ENCODE measurements at places on chromosomes 6 and 20.

DNA sequence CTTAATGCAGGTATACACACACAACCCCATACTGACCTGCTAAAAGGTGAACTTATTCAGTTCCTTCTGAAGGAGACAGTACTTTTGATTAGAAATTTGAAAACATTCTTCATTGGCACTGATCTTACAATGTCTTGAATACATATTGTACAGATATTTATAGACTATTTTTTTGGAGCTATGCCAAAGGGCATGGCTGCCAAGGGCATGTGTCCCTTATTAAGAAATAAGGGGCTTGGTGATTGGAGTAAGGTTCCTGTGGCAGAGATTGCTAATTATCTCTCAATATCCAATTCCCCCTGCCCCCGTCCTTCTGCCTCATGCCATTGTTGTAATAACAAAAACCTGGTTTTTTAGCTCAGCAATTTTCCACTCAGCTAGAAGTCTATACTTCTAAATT lies 355.9 kb downstream of the FARS2 start:
- DNase-seq: no peak

DNA sequence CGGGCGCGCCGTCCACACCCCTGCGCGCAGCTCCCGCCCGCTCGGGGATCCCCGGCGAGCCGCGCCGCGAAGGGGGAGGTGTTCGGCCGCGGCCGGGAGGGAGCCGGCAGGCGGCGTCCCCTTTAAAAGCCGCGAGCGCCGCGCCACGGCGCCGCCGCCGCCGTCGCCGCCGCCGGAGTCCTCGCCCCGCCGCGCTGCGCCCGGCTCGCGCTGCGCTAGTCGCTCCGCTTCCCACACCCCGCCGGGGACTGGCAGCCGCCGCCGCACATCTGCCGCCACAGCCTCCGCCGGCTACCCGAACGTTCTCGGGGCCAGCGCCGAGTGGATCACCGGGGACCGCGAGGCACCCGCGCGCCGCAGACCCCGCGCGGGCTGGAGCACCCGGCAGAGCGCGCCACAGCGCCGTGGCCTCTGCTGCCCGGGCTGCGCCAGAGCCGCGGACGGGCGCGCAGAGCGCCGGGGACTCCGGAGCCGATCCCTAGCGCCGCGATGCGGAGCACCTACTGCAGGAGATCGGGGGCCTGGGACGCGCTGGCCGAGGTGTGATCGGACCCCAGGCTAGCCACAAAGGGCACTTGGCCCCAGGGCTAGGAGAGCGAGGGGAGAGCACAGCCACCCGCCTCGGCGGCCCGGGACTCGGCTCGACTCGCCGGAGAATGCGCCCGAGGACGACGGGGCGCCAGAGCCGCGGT lies at the start of gene BMP2:
BMP2 (plus strand) TSS at position 151 of the 692 bp plus-strand sequence. CDS start 2,441 bp downstream, outside the sequence.
- DNase-seq: no peak

DNA sequence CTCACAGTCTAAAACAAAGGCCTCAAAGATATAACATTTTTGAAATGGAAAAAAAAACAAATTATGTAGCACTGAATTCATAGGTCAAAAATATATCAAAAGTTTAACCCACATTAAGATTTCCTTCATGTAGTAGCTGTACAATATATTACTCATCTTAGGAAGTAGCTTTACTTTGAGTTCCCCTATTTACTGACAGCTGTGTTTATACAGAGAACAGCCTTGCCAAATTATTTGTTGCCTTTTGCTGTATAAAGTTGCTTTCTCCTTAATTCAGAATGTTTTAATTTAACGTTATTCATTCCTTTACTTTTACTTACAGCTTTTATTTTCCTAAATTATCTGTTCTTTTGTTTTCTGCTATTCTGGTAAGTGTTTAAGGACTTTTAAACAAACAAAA lies 181.0 kb downstream of the COL12A1 start:
- no peak for DNase-seq

DNA sequence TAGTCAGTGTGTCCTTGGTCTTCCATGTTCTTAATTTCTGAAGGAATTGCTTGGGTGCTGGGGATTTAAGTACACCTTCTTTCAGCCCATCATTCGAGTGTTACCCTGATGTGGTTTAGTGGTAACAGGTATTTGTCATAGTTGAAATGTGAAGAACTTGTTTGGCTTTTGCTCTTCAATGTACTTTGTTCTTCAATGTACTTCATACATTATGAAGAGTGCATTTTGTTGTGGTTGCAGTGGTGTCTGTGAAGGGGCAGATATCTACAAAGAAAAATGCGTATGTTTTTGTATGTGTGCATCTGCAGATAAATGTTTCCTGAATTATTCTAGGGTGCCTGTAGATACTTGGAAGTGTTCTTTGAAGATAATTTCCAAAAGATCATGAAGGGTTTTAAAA lies 111.2 kb upstream of the SUPT3H start:
- no peak for DNase-seq

GRCh38 chr20:49916146-49917002 lies 1.0 kb upstream of the SPATA2 start:
- DNase-seq: no peak

GRCh38 chr6:142500250-142500786 lies 198.5 kb downstream of the ADGRG6 start:
- no peak for DNase-seq

- DNase-seq: no peak
These were observed 149.8 kb downstream of the GRM4 start for GRCh38 chr6:33996120-33996475.

- DNase-seq: no peak
These were observed 236.0 kb upstream of the DEFB112 start for GRCh38 chr6:50285735-50286134.

DNA sequence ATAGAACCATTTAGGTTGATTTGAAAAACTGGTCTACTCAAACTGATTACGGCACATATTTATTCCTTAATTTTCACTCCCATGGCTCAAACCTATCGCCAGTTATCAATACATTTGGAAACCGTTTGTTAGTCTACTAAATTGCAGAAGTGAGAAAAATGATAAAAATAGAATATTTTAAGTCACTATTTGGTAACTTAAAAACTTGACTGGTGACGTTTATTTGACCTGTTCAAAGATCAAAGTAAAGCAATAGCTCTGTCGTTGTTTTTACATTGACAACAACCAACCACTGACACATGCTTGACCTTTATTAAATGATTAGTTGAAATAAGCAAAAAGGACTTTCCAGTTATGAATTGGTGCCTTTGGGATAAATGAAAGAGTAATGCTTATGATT lies 402.9 kb upstream of the MAP3K7 start:
- DNase-seq: no peak

- DNase-seq: no peak
These were observed 78.0 kb downstream of the TRMT11 start for GRCh38 chr6:126064257-126064747.

GRCh38 chr20:48819821-48820648 lies 7.8 kb downstream of the PREX1 start:
- no peak for DNase-seq

GRCh38 chr6:1577146-1577680 lies 32.5 kb upstream of the FOXC1 start:
- DNase-seq: no peak

DNA sequence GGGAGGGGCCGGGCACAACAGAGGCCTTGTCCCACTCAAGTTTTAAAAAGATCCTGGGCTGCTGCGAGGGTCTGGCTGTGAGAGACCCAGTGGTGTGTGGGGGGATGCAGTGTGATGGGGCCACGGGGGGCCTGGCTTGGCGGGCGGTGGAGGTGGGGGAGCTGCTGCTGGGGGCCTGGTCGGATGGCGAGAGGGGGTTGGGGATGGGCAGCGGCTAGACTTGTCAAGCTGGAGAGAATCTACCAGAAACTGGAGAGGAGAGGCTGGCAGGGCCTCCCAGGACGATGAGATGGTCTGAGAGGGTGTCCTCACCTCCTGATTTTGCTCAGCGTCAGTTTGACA lies 5.1 kb downstream of the RPS21 start:
- no peak for DNase-seq

DNA sequence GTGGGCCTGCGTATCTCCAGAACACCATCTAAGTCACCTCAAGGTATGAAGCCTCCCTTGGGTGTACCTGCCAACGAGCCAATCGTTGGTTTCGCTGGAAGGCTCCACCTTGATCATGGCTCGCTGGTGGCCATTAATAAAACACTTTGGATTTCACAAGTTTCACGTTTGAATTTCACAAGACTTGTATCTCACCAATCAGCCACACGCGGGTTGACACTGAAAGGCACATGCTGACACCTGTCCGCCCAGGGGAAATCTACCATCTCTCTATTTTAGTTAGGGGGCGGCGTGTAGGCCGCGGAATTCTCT lies 586 bp upstream of the HMGA1 start:
- DNase-seq: no peak

- DNase-seq: peak; percentile 42
These were observed 79.7 kb upstream of the MBOAT1 start for GRCh38 chr6:20291764-20292580.

- no peak for DNase-seq
These were observed 58.7 kb upstream of the SULF2 start for GRCh38 chr20:47843886-47844567.

DNA sequence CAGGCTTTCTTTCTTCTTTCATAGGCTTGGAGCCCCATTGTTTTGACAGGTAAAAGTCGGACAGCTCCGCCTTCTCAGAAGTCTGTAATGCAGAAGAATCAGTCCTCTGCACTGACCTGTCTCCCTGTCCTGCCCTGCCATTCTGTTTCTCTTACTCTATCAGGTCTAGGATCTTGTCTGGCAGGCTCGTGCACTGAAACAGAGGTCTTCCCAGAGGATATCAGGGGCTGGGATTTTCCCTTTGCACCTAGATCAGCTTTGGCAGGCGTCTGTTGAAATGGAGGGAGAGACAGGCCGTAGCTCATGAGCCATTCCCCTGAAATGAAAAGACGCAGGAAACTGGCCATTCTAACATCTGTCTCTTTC lies 25.0 kb downstream of the KIF3B start:
- no peak for DNase-seq

DNA sequence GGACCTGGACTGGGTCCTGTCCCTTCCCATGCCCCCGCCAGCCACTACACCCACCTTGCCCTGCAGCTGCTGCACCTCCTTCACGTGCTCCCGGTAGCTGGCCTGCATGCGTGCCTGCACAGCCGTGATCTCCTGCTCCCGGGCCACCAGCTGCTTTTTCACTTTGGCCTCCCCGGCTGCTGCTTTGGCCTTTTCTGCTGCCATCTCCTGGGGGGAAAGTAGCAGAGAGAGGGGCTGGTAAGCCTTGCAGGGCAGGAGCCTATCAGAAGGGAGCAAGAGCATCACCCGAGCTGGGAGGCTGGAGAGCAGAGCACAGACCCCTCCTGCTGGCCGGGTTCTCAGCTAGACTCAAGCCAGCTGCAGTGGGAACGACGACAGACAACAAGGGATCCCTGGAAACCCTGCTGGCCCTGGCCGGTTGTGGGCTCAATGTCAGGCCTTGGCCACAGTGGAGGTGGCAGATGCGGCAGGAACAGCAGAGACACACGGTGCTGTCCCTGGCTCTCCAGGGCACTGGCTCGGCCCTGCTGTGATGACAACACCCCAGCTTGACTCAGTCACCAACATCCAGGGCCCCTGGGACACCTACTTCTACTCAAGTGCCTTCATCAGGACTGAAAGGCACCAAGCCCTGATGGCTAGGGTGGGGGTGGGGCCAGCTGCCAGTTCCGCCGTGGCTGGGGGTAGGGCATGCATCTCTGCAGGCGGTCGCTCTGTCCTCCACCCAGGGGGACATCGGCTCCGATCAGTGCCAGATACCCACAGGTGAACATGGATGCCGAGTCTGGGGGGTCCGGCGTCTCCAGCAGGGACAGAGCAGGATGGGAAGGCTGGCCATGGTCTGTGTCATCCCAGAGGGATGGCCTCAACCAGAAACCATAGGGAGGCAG lies 45.3 kb downstream of the RRBP1 start:
- DNase-seq: no peak

DNA sequence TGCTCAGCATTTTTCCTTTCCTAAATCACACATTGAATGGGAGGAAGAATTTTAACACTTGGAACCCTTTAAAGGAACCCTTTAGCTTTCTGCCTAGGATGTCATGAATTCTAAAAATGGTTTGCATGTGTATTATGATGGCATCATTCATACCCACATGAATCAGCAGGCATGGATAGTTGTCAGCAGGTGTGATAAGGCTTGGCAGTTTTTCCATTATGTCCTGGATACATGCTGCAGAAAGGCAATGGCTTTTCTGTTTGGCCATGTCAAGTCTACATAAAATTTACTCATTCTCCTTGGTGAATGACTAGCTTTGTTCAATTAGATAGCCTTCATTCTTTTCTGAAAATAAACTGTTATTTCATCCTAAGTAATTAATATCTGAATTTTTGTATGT lies 353.7 kb downstream of the GRIK2 start:
- no peak for DNase-seq

DNA sequence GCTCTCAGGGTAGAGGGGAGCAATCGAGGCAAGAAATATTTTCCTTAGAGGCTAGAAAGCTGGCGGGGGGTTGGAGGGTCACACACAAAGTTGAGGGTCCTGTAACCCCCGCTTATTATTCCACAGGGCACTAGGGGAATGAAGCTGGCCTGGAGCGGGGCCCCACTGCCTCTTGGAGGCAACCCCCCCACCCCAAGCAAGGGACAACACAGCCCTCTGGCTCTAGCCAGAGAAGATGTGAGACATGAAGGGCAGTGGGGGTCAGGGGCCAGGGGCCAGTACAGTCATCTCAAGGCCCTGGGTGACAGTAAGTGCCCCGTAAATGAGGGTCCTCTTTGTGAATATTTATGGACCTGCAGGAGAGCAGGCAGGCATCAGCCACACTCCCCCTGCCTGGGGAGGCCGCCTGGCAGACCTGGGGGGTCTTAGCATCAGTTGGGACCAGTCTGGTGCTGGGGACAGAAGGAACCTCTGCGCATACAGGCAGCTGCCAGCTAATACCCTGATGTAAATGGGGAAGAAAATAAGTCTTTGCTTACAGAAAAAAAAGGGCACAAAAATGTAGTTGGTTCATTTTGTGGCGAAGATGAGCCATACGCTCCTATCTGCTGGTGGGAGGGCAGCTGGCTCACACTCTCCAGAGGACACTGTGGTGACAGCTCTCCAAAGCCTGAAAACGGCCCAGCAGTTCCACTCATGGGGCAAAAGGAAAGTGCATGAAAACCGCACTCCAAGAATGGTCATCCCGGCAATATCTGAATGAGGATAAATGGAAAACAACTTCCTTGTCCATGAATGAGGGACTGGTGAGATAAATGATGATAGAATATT lies 21.9 kb downstream of the SPATA2 start:
- DNase-seq: no peak

DNA sequence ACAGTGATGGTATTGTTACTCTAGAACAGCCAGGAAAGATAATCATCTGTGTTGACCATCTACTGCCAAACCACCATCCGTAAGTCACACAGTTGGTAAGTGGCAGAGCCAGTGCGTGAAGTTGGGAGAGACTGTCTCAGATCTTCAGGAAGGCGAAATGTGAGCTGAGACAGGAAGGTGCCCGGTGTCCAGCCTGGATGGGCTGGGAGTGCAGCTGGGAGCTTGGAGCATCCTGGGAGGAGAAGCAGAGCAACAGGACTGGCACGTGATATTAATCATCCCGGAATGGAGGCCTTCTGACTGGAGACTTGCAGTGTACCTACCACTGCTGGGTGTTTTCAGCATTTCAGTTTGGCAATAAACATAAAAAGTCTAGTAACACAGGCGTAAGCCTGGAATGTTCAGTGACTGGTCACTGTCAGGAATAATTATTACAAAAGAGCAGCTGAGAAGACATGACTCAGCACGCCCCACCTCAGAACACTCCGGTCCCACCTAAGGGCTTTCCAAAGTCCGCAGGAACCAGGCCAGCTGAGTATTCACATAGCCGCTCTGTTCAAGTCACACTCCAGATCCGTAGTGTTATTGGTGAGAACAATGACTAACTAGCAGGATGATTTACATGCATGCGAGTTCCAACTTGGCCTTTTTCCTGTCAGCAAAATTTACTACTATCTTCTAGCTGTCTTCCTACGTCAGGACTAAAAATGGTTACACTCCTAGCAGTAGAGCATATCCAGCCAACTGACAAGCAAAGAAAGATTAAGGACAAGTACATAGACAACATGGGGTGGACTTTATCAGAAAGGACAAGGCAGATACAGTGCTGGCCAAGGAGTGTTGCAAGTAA lies 45.1 kb upstream of the PNRC1 start:
- no peak for DNase-seq

Data from stimulated activated CD8-positive, alpha-beta memory T cell treated with anti-CD3 and anti-CD28 coated beads, Interleukin-4, amount 100 ng/mL, for 4 hours (primary cell).